ENCODE measurements at places on chromosomes 3 and 15.

DNA sequence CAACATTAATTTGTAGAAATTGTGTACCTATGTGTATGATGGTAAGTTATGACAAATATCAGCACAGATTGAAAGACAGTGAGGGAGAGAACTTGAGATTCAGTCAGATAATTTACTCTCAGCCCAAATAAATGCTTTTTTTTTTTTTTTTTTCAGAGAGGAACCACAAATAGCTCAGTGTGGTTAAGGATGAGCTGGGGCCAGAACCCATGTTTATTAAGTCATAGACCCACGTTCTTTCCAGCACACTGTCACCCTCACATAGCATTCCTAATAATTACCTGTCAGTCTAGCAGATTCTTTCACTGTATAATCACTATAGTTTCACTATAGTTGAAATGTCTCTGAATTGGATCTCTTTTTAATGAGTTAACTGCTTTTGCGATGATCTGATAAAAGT, 246.1 kb downstream of the ZIC1 start:
- no peak for DNase-seq

- DNase-seq, result peak; percentile 98
These were observed 49.5 kb downstream of the CCDC12 start for GRCh38 chr3:46926871-46927717.

GRCh38 chr3:124748560-124749198, 18.4 kb downstream of the UMPS start:
- no peak for DNase-seq

DNA sequence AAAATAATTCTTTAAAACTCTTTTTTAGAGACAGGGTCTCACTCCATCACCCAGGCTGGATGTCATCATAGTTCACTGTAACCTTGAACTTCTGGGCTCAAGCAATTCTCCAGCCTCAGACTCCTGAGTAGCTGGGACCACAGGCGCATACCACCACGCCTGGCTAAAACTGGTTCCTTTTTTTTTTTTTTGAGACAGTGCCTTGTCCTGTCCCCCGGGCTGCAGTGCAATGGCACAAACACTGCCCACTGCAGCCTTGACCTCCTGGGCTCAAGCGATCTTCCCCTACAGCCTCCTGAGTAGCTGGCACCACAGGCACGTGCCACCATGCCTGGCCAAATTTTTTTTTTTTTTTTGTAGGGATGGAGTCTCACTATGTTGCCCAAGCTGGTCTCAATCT, 23.7 kb upstream of the FURIN start:
- DNase-seq, result no peak

DNA sequence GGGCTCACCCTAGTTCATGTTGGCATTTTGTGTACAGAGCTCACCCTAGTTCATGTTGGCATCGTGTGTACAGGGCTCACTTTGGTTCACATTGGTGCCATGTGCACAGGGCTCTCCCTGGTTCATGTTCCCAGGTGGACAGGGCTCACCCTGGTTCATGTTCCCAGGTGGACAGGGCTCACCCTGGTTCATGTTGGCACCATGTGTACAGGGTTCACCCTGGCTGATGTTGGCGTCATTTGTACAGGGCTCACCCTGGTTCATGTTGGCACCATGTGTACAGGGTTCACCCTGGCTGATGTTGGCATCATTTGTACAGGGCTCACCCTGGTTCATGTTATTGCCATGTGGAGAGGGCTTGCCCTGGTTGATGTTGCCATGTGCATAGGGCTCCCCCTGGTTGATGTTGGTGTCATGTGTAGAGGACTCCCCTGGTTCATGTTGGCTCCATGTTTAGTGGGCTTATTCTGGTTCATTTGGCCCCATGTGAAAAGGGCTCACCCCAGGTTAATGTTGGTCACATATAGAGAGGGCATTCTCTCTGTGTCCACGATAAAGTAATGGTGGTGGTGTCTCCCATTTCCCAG, 31.7 kb upstream of the NR2C2 start:
- no peak for DNase-seq

DNA sequence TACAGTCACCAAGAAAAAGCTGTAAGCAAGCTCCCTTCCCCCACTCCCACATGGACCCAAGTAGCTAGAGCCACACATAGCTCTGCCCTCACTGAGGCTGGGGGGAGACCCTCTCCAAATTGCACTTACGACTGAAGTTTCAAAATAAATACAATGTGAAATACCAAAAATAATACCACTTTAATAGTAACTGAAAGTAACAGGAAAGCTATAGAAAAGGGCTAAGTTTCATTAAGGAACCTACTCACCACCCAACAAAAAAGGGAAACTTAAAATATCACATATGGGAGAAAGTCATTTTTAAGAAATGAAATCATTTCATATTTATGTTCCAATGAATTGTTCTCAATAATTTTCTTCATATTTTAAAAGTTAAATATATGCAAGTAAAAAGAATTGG, 130.4 kb upstream of the UBE2E2 start:
- no peak for DNase-seq

DNA sequence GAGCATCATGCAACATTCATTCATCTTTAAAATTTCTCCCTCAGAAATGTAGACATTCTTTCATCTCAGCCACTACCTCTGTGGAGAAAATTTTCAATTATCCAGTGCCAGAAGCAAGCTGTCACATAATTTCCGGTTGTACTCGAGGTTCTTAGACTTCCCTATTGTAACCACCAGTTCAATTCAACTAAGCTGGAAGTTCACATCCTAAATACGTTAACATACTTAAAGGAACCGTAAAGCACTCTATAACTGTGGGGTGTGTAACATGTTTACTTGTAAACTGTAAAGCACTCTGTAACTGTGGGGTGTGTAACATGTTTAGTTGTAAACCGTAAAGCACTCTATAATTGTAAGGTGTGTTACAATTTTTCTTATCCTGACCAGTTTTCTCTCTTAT, 150.3 kb downstream of the PLCL2 start:
- no peak for DNase-seq

DNA sequence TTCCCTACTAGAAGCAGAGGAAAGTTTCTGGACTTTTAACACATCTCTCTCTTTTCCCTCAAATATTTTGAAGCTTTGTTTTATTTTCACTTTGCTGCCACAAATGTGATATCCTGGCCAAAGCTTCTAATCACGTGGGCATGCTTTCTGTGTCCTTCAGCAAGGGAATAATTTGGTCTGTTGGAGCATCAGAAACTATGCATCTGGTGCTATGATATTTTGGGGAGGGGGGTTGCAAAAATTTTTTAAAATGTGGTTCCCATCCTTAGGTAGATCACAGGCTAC, 254.2 kb downstream of the GAP43 start:
- DNase-seq, result no peak

GRCh38 chr3:43120937-43121336, 15.1 kb upstream of the POMGNT2 start:
- no peak for DNase-seq

DNA sequence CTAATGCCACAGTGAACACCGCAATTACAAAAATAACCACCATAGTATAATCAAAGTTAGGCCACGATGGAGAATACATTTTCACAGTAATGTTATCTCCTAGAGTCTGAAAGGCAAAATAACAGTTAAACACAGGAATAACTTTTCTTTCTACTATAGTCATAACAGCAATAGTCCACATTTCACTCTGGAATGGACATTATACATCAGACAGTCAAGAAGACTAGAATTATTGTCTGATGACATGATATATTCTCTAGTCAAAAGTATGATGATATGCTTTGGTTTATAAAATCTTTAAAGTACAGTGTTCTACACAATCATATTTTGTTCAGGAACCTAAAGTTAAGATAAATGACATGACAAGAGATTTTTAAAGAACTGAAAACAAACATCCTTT, 18.0 kb downstream of the SPPL2A start:
- no peak for DNase-seq

Data from SIG-M5 (cell line).